AG09309 (cell line): ENCODE measurements at places on chromosomes 12 and 14.

DNA sequence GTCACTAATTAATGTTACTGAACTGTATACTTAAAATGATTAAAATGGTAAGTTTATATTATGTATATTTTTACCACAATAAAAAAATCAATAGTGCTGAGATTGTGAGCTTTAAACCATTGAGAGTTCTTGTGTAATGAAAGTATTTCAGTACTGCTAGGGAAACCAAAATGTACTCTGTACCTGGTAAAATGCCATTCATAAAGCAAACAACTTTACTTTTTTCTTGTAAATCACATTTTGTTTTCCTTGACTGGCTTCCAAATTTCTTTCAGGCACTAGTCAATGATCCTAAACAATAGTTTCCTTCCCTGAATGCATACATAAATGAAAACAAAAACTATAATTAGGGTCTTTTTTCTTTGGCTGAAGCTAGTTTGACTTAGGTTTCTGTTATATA is 29.4 kb upstream of the SNRPF start:
- no peak for DNase-seq

GRCh38 chr12:13316587-13317246 is 120.2 kb downstream of the EMP1 start:
- DNase-seq, result no peak

GRCh38 chr14:95516554-95517181 is at the start of gene SYNE3:
TSS of gene SYNE3 (minus strand) at chr14:95516650. CDS start at chr14:95475821, 40,829 bp downstream.
- DNase-seq, result no peak

DNA sequence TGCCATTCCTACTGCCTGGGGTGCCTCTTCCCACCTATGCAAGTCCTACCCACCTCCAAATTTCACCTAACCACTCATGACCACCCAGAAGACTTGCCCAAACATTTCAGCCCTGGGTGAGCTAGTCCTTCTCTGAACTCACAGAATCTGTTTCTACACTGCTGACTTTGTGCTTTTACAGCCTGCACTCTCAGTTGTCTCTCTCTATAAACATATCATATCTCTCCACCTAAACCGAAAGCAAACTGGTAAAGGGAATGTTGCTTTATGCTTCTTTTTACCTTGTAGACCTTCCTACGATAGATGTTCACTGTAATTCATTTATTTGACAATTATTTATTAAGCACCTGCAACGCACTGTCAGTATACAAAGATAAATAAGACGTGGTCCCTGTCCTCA is 38.1 kb upstream of the RNASE3 start:
- no peak for DNase-seq

DNA sequence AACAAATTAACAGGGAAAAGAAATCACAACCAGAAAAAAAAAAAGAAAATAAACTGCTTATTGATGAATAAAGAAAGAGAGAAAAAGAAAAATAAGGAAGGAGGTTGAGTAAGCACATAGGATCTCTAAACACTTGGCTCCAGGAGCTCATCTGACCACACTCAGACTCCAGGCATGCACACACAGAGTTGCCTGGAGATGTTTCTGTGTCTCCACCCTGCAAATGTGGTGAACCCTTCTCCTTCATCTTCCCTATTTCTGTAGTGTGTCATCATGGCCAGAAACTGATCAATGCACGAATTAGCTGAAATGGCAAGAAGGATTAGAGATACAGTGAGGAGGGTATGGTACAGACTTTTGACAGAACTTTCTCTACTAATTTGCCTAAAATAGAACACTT is 20.2 kb downstream of the OR4N2 start:
- no peak for DNase-seq

- DNase-seq, result no peak
Measured at GRCh38 chr14:35747379-35747778, 61.7 kb downstream of the RALGAPA1 start.

GRCh38 chr14:39580696-39581095 is 148.5 kb upstream of the FBXO33 start:
- DNase-seq, result no peak
